ENCODE measurements at places on chromosomes 11 and 22.

- no peak for DNase-seq
Observed at GRCh38 chr11:16397390-16397789, 41.0 kb upstream of the SOX6 start.

DNA sequence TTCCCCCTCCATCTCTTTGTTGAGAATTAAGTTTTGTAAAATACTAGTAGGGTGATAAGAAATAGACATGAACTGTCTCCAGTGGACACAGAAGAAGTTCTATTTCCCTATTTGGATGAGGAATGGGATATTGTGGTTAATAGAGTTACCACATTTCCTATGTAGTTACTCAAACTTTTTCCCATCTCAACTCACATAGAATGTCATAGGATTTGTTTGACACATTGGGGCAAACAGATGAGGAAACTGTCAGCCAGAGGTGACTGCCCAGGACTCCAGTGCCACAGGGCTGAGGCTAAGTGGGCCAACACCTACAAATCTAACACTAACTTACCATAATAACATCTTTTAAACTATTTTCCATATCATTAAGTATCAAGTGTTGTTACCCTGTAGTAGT lies 58.3 kb downstream of the CCDC83 start:
- DNase-seq = no peak

- DNase-seq = no peak
Observed at GRCh38 chr11:62418733-62419132, at the start of gene SCGB1A1. SCGB1A1 (plus strand) TSS chr11:62419033; CDS start chr11:62419096, 63 bp downstream.

DNA sequence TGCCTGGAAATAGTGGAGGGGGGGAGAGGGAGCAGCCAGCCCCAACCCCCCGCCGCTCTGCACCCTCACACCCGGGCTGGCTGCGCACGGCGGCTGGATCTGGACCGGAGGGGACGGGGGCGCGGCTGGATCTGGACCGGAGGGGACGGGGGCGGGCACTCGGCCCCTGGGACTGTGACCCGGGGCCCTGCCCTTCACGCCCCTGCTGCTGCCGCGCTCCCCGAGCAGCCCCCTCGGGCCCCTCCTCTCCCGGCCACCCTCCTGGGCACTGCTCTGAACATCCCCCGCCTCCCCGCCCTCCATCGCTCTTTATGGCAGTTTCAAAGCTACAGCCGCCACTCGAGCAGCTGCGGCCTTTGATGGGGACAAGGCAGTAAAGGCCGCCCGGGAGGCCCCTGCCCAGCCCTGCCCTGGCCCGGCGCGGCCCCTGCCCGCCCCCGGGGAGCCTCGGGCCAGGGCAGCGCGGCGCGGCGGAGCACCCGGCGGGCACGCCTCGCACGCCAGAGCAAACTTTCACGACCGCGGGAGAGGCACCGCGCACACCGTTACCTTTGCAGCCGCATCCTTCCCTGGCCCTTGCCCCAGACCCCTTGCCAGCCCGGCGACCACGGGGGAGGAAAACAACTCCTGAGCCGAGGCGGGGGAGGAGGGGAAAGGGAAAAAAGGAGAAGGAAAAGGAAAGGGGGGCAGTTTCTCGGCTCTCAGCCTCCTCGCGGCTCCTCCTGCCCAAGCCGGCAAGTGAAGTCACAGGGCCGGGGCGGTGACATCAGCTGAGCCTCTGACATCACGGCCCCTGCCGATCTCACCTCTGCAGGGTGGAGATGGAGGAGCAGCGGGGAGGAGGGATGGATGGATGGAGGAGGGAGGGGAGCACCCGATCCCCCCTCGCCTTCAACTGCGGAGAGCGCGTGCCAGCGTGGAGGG lies 13.1 kb upstream of the TCF20 start:
- no peak for DNase-seq

DNA sequence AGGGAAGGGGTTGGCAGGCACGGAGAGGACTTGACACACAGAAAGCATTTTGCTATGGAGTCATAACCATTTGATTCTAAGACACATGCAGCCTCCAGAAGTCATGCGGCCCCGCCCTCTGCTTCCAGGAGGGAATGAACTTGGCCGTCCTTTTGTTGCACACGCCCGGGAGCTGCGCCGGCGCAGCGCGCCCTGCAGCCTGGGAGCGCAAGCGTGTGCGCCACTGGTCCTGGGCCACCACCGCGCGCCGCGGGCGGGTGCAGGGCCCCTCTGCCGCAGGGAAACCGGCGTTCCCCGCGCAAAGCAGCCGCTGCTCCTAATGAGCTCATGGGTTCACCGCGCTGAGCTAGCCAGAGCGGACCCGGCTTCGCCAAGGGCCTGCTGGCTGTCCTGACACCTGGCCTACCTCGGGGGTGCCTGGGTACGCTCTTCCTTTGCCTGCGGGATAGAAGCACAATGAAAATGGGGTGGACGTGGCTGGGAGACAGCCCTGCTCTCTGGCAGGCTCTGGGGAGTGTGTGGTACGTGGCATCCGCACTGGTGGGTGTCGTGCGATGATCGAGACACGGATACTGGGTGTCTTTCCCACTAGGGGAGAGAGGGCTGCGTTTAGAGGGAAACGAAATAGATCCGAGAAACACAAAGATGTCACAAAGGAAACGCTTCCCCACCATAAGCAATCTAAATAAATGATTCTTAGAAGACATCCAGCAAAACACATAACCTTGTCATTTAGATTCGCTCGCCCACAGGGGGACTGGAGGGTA lies 669 bp downstream of the MICAL3 start:
- DNase-seq = peak; percentile 59

DNA sequence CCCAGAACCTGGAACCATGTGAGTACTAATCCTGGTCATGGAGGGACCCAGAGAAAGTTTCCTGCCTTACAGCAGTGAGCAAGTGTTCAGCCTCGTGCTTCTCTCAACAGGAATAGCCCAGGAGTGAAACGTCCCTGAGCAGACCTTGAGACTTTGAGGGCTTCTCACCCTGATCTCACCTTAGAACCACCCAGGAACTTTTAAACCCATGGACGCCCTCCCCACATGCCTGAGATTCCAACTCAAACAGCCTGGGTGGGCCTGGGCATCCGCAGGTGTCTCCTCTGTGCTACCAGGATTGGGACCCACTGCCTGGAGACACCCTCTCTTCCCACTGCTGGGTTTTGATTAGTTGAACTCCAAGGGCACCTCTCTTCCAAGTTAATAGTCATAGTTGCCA lies 297.2 kb downstream of the NTM start:
- no peak for DNase-seq

DNA sequence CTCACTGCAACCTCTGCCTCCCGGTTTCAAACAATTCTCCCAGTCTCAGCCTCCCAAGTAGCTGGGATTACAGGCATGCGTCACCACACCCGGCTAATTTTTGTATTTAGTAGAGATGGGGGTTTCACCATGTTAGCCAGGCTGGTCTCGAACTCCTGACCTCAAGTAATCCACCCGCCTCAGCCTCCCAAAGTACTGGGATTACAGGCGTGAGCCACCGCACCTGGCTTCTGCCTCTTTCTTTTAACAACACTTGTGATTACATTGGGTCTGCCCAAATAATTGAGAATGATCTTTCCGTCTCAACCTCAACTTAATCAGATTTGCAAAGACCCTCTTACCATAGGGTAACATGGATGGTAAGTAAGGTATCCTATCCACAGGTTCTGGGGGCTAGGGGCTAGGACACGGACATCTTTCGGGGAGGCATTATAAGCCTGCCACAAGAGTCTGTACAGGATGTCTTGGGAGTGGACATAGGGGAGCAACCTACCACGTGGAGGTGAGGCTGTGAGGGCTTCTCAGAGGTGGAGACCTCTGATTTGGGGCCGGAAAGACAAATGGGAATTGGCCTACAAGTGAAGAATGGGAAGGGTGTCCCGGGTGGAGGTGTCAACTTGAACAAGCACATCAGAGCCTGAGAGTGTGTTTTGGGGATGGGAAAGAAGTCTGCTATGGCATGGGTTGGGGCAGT lies 2.7 kb upstream of the CBX6 start:
- DNase-seq = peak; percentile 5

DNA sequence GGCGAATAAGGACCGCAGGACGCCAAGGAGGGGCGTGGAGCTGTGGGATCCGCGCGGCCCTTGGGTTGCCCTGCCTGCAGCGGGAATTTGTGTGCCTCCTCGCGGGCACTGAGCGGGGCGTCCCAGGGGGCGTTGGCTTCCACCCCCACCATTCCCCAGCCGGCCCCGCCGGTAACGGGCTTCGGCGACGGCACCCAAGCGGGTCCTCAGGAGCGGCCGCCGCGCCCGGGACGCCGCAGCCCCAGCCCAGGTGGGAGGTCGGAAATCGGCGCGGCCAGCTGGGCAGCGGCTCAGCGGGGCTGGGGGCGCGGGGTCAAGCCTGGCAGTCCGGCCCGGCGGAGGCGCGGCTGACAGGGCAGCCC lies 320 bp downstream of the CLTCL1 start:
- peak; percentile 36 for DNase-seq

DNA sequence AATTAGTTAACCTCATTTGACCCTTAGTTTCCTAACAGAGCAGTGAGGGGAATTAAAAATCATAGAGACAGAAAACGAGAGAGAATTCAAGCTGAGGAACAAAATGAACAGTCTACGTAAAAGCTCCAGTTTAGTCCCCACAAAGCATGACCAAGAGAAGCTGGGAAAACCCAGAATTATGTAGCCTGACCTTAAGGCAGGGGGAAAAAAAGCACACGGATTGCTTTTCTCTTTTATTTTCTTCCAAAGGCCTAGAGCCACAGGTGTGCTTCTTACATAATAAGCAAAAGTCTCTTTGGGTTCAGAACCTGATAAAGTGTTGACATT lies 514 bp upstream of the AMBRA1 start:
- no peak for DNase-seq

- no peak for DNase-seq
Observed at GRCh38 chr11:30481796-30482195, 104.4 kb downstream of the MPPED2 start.

- no peak for DNase-seq
Observed at GRCh38 chr11:47124675-47125074, 52.0 kb downstream of the ARFGAP2 start.

GRCh38 chr11:79570104-79570503 lies 129.3 kb upstream of the TENM4 start:
- DNase-seq = no peak

- DNase-seq = no peak
Observed at GRCh38 chr11:3030289-3031070, 26.7 kb downstream of the CARS1 start.

GRCh38 chr11:34514597-34514996 lies 1.0 kb upstream of the ELF5 start:
- DNase-seq = no peak

GRCh38 chr22:36571991-36572390 lies 43.0 kb upstream of the EIF3D start:
- DNase-seq = no peak

DNA sequence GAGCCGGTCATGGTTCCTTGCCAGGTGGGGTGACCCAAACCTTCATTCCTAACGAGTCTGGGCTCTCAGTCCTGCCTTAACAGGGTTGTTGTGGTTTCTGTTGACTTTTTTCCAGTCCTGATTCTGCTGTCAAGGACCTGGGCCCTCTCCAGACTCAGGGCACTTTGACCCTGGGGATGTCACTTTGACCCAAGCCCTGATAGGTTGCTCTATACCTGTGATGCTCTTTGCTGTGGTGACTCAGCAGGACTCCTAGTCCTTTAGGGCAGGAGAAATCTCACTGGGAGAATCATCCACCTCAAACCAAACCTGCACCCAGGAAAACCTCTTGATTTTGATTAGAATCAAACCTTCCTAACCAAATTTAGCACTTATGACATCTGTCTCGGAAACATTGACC lies 20.5 kb upstream of the MPPED1 start:
- no peak for DNase-seq

DNA sequence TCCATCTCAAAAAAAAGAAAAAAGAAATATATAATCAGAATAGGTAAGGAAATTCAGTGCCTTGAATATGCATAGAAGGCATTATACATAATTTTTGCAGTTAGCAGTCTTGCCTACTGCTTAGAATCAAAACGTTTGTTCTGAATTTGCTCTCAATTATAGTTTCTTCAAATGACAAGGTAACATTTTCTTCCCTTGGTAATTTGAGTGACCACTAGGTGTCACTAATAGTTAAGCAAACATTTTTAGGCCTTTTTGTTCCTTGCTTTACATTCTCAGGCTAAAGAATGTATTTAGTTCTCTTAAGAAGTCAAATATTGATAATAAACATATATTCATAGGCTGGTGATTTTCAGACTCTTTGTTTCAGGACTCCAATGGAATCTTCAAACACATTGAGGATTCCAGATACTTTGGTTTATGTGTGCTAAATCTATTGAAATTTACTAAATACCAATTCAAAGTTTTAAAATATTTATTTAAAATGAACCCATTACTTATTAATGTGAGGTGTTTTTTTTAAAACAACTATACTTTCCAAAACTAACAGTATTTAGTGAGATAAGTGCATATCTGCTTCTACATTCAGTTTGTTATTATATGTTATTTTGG lies 55.0 kb upstream of the DEPDC7 start:
- DNase-seq = peak; percentile 43

DNA sequence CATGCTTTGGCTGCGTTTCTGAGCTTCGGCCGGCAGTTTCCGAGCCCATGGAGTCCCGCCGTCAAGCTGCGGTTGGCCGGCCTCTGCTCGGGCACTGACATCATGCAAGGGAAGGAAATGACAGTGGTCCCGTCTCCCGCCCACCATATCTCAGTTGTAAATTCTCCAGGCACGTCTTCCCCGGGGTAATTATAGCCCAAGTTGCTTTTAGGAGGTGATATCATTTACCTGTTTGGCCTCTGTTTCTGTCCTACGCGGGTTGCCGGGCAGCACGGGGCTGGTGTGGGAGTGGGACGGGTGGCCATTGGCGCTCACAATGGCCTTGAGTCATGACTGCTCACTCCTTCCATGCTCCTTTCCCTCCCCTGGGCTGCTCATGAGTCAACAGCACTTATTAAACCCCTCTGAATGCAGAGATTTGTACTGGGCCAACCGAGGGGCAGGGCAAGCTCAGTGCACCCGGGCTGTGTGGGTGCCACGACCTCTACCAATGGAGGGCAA lies 4.2 kb upstream of the ANO1 start:
- peak; percentile 68 for DNase-seq

DNA sequence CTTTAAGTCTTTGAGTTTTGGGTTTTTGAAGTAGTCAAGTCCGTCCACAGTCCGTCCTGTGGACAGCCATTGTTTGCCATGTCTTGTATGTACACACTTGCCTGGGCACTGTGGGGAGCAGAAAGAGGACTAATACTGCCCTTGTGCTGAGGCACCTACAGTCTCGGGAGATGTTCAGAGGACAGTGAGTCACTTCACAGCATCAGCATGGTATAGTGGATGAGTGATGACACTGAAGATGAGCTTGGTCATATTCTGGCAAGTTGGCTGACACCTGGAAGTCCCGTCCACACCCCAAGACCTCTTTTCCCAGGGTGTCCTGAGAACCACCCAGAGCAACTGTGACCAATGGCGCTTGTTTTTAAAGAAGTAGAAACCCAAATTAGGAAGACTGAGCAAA lies 29.2 kb downstream of the NF2 start:
- DNase-seq = no peak

DNA sequence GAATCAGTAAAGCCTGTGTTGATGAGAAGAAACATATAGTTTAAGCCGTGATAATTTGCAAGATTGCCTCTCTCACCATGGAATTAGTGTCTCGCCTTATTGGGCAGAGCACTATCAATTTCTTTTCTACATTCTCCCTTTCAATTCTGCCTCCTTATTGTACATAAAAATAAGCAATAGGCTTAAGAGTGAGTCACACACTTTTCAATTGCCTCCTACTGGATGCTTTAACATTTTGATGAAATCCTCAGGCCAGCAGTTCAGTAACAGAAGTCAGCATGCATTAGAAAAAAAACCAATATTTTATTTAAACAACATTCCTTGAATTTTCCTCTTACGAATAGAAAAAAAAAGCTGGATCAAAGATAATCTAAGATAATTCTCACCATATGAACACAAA lies 33.8 kb upstream of the VWA5A start:
- DNase-seq = no peak
